ENCODE measurements at places on chromosomes 13 and 19.

DNA sequence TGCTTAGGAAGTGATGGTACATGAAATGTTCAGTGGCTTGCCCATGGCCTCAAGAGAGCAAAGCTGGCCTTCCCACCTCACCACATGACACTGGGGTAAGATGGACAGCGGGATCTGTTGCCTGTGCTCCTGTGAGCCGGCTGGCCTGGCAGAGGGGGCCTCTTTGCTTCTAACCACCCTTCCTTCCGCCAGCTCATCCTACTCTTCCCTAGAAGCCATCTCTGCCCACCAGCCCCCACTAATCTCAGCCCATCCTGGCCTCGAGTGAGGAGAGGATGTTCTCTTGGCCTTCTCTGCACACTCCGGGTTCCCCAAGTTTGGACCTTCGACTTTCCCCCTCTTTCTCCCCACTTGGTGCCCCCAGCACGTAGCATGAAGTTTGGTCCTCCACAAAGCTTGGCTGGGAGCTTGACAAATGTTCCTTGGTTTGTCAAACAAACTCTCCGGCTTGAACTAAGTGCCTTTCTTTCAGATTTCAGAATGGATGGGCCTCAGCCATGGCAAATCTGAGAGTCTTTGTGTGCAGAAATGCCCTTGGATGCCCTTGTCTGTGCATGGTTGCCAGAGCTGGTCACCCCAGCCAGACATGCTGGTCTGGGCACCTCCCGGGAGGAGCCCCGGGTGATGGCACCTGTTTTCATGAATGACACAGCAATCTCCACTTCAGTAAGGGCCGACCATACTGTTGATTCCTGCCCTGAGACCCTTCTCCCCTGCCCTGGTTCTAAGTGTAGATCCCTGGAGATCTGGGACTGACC, 145.5 kb downstream of the URI1 start:
- peaks cover 2% of the 10 kb centered on the region for H3K4me1 ChIP-seq
- H3K27ac ChIP-seq: no peak overlapping the region
- no peaks in the 10 kb centered on the region for H3K36me3 ChIP-seq
- H3K27me3 ChIP-seq: no peaks in the 10 kb centered on the region

- H3K4me1 ChIP-seq: no peaks in the 10 kb centered on the region
- no peak overlapping the region for H3K27ac ChIP-seq
These were observed 187.2 kb upstream of the SOX1 start for GRCh38 chr13:111879719-111880118.

GRCh38 chr19:7337380-7338194, 11.2 kb upstream of the ARHGEF18 start:
- H3K36me3 ChIP-seq: no peaks in the 10 kb centered on the region
- DNase-seq: no peak
- no peak overlapping the region for H3K27ac ChIP-seq
- no peaks in the 10 kb centered on the region for H3K27me3 ChIP-seq

DNA sequence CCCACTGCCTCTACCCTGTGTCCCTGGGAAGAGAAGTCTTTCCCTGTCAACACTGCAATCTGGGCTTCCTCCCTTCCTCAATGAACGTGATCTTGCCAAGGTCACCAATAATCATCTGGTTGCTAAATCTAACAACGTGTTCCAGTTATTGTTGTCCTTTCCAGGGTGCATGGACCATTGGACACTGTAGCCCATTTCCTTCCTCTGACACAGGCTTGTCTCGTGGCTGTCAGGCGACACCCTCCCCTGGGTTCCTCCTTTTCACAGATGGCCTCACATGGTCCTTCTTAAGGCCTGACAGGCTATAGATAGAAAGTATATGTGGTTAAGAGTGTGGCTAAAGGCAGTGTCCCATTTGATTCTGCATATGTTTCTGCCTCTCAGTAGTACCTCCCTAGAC, 67.7 kb upstream of the STARD13 start:
- no peaks in the 10 kb centered on the region for H3K36me3 ChIP-seq
- H3K4me3 ChIP-seq: no peak overlapping the region
- DNase-seq: no peak
- peaks cover 3% of the 10 kb centered on the region for H3K4me1 ChIP-seq

- peaks cover 87% of the 10 kb centered on the region for H3K27me3 ChIP-seq
- no peak overlapping the region for H3K27ac ChIP-seq
- H3K4me3 ChIP-seq: no peak overlapping the region
- peaks cover 14% of the 10 kb centered on the region for H3K4me1 ChIP-seq
- no peak for DNase-seq
These were observed 7.7 kb downstream of the CDX2 start for GRCh38 chr13:27961227-27962085.

DNA sequence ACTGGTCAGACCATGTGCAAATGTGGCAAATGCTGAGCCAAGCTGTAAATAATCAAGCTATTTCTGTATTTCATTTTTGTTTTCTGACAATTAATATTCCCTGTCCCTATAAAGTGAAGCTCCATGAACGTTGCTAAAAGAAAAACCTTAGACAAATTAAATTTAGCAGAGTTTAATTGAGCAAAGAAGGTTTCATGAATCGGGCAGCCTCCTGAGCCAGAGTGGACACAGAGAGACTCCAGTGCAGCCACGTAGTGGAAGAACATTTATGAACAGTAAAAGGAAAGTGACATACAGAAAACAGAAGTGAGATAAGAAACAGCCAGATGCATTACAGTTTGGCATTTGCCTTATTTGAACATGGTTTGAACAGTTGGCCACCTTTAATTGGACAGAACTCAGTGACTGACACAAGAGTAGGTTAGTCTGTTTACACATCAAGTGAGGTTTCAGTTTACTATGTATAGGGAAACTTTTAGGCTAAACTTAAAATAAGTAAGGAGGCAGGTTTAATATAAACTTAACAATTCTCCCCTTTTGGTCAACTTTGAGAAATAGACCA, 69.7 kb downstream of the UFM1 start:
- no peaks in the 10 kb centered on the region for H3K27me3 ChIP-seq
- no peak for DNase-seq
- H3K27ac ChIP-seq: no peak overlapping the region
- H3K4me1 ChIP-seq: peaks cover 8% of the 10 kb centered on the region
- no peaks in the 10 kb centered on the region for H3K36me3 ChIP-seq

- no peak overlapping the region for H3K27ac ChIP-seq
- H3K36me3 ChIP-seq: no peaks in the 10 kb centered on the region
These were observed 114.8 kb downstream of the SUCLA2 start for GRCh38 chr13:47886314-47886713.

DNA sequence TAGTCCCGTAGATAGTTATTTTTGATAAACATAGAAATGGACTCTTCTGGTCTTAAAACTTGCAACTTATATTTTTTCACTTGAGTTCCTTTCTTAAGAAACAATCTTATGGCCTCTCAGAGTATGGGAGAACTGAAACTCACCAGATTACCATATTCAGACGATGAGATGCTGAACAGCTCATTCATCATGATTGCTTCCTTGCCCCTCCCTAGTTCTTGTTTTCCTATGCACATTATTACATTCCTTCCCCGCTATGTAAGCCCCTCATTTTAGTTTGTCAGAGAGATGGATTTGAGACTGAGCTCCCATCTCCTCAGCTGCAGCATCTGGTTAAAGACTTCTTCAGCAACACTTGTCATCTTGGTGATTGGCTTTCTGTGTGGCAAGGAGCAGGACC, 158.5 kb downstream of the SLITRK6 start:
- H3K4me1 ChIP-seq: no peaks in the 10 kb centered on the region
- no peak overlapping the region for H3K27ac ChIP-seq
- no peaks in the 10 kb centered on the region for H3K27me3 ChIP-seq
- H3K4me3 ChIP-seq: no peak overlapping the region

- H3K4me1 ChIP-seq: no peaks in the 10 kb centered on the region
- H3K27me3 ChIP-seq: peaks cover 3% of the 10 kb centered on the region
- no peak for DNase-seq
- H3K4me3 ChIP-seq: no peak overlapping the region
- no peak overlapping the region for H3K27ac ChIP-seq
These were observed 457.3 kb downstream of the EFNB2 start for GRCh38 chr13:106078191-106078590.

- H3K4me1 ChIP-seq: peaks cover 1% of the 10 kb centered on the region
- H3K36me3 ChIP-seq: no peaks in the 10 kb centered on the region
- H3K4me3 ChIP-seq: no peak overlapping the region
- no peak overlapping the region for H3K27ac ChIP-seq
These were observed 383.1 kb downstream of the DLEU7 start for GRCh38 chr13:50460358-50460757.

DNA sequence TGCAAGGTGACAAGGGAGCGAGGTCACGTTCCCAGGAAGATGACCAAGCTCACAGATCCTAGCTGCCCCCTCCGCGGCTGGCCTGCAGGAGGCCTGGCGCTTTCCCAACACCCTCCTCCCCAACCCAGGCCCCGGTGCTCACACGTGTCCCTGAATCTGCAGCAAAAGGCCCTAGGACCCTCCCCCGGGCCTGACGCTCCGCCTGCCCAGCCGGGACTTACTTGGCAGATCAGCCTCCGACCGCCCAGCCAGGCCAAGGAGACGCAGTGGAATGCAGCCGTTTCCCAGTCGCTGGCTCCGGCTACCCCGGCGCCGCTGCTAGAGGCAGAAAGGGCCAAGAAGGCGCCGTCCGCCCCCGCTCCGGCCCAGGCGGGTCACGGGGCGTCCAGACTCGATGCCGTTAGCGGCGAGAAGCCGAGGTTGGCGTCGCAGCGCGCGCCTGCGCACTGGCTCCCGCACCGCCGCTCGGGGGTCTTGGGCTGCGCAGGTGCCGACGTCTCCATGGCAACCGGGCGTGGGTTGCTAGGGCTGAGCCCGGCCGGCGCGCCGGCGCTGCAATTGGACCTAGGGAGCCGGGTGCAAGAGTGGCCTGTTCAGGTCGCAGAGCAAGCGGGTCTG, at the start of gene PNMA8A:
Gene PNMA8A, minus strand, starts transcription at position 448 of the 618 bp plus-strand sequence. CDS start 528 bp downstream, outside the sequence.
- no peaks in the 10 kb centered on the region for H3K36me3 ChIP-seq
- peaks cover 10% of the 10 kb centered on the region for H3K4me1 ChIP-seq
- no peak within 1 kb of the TSS for H3K4me3 ChIP-seq
- H3K27ac ChIP-seq: no peak within 1 kb of the TSS
- peaks cover 78% of the 10 kb centered on the region for H3K27me3 ChIP-seq

DNA sequence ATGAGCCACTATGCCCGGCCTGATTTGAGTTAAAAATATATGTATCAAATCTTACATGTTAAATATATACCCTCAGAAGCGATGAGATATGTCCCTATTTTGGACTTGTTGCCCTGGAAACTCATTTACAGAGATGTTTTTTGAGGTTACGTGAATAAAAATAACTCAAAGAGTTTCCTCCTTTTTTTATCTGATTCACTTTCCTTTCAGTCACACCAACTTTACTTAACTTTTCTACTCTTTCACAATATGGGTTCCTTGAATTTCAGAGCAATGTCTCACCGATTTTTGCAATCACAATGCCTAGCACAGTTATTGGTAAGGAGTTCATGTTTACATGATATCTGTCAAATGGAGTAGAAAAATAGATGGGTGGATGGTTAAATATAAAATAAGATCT, 2.3 kb downstream of the OR7C2 start:
- H3K27ac ChIP-seq: no peak overlapping the region
- no peaks in the 10 kb centered on the region for H3K36me3 ChIP-seq
- no peak for DNase-seq
- peaks cover 5% of the 10 kb centered on the region for H3K4me1 ChIP-seq
- no peak overlapping the region for H3K4me3 ChIP-seq
- H3K27me3 ChIP-seq: peaks cover 9% of the 10 kb centered on the region

- H3K27ac ChIP-seq: no peak overlapping the region
- H3K36me3 ChIP-seq: peaks cover 65% of the 10 kb centered on the region
- no peaks in the 10 kb centered on the region for H3K27me3 ChIP-seq
- DNase-seq: no peak
These were observed 45.3 kb downstream of the ZNF136 start for GRCh38 chr19:12208221-12208620.

DNA sequence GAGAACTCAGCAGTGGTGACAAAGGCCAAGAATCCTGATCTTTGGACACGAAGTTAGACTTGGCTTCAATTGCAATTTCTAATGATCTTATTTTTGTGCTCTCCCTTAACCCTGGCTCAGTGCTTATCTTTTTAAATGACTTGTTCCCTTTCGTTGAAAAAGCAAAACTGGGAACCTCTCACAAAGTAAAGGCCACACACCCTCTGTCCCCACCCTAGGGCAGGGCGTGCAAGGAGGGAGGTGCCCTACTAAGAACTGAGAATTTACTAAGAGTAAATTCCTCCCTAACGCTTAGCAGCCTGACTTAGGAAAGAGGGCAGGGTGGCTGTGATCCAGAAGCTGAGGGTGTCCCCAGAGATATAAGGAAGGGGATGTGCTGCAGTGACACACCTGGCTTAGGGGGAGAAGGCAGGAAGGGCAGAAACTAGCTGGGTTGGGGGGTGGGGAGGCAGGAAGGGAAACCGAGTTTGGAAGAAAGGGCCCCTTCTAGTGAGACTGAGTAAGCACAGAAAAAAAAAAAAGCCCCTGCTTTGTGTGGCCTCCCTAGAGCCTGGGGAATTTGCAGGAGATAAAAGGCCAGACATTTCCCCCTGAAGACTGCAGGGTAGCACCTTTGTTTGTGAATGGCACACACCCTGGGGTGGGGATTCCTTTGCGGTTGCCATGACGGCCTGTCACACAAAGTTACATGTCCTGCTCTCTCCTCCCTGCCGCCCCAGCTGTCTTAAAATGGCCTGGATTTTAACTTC, 435.1 kb downstream of the EFNB2 start:
- H3K27me3 ChIP-seq: no peaks in the 10 kb centered on the region
- H3K27ac ChIP-seq: no peak overlapping the region
- no peaks in the 10 kb centered on the region for H3K36me3 ChIP-seq
- no peak overlapping the region for H3K4me3 ChIP-seq
- DNase-seq: no peak
- no peaks in the 10 kb centered on the region for H3K4me1 ChIP-seq

- no peaks in the 10 kb centered on the region for H3K27me3 ChIP-seq
- H3K4me1 ChIP-seq: no peaks in the 10 kb centered on the region
- no peaks in the 10 kb centered on the region for H3K36me3 ChIP-seq
- H3K4me3 ChIP-seq: no peak overlapping the region
These were observed 812.0 kb downstream of the SLITRK5 start for GRCh38 chr13:88483202-88483601.
